ENCODE measurements at places on chromosomes 5 and 9. TPM values are rescaled to one million over a fixed set of nuclear protein-coding genes. Genes with fewer than 3 reads are reported as not detected.

- no peak for DNase-seq
Observed at GRCh38 chr5:116437351-116437705, 137.3 kb downstream of the SEMA6A start.

DNA sequence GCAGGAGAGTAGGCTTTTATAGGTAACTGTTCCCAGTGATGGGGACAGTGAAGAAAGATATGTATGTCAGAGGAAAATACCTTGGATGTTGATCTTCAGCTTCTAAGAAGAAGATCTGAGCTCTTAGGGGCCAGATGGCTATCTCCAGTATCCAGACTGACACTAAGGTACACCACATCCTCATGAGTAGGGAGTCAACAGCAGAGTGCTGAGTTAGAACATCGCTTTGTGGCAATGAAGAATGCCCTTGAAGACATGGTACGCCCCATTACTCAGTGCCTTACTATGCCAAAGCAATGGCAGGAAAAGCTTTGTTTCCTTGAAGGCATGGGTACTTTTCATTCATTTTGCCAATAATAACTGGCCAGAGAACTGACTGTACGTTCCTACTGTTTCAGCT, 263.7 kb downstream of the CEMIP2 start:
- DNase-seq, result no peak

DNA sequence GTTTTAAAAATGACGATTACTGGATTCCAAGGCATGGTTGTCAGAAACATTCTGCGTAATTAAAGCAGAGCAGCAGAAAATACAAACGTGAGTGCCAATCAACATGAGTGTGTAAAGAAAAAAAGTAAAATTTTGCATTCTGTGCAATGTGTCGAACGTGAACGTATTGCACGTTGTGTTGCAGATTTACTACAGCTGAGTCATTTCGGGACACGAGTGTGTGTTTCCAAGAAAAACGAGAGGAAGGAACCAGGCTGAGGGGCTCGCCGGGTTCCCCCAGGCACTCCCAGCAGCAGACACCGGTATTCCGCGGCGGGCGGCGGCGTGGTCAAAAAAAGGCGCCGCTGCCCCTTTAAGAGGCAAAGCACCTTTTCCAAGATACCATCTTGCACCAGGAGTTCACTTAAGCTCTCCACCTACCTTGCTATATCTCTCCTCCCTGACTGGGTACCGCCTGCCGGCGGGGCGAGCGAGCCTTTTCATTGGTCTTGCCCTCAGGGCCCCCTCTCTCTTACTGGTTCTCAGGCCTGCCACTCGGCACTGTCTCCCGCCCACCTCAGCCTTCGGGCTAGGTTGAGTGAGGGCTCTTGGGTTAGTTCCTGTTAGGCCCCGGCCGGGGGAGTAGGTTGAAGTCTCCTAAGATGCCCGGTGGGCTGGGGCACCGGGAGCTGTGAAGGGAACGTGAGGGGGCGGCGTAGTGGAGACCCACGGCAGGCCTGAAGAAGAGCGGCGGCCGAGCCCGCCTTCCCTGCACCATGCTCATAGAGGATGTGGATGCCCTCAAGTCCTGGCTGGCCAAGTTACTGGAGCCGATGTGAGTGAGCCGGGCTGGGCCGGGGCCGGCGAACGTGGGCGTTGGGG, at the start of gene RBM27:
RBM27 (plus strand) TSS at position 595 of the 861 bp plus-strand sequence; CDS start at position 756, 161 bp downstream.
- DNase-seq, result peak; percentile 98

Gene ITGA2
- 32.4 TPM for polyA plus RNA-seq

Gene TLE1
- 65.4 TPM for polyA plus RNA-seq

- no peak for DNase-seq
Observed at GRCh38 chr9:77592476-77592875, 55.6 kb downstream of the GNA14 start.

- DNase-seq, result no peak
Observed at GRCh38 chr9:30329431-30329830, 2055.0 kb upstream of the ACO1 start.

Gene NIPAL4
- polyA plus RNA-seq, result 0.58 TPM

GRCh38 chr9:118522093-118523028, 818.2 kb downstream of the TLR4 start:
- DNase-seq, result peak; percentile 39

DNA sequence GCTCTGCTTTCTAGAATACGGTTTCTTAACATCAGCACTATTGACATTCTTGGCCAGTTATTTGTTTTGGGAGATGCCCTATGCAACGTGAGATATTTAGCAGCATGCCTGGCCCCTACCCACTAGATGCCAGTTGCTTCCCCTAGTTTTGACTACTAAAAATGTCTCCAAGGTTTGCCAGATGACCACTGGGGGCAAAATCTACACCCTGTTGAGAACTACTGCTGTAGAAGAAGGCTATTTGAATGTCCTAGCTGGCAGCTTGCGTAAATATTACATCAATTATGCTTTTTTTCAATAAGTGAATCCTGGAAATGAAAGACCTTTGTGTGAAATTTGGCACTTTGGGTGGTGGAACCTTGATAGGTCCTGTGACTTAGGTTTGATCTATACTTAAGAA, 5.0 kb downstream of the NCBP1 start:
- DNase-seq, result no peak

Gene MLANA
- polyA plus RNA-seq, result 1.0 TPM

Gene GNAQ
- 66.5 TPM for polyA plus RNA-seq

DNA sequence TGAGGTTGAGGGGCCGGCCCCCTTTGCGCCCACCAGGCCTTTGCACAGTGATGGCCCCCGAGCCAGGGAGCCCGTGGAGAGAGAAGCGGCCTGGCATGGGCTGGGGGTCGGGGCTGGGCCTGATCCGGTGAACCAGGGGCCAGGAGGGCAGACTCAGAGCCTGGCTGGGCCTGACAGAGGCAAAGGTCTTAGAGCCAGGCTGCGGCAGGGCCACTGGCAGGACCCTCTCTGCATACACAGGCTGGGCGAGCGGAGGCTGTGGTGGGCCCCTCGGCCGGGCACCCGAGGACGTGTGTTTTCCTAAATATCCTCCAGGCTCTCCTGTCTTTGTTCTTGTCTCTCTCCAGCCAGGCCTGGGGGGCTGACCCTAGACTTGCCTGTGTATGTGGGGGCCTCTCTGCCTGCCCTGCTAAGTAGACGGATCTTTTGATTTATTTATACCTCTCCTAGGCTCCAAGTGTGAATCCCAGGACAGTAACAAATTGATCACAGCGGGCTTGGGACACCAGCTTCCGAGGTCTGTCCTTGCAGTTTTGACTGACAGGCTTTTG, 933 bp downstream of the NEK6 start:
- no peak for DNase-seq

GRCh38 chr5:106121972-106122605, 1548.6 kb downstream of the EFNA5 start:
- DNase-seq, result no peak

Data from left kidney (tissue), 8 donors.